Spinal cord (tissue), 10 donors: ENCODE measurements at places on chromosomes 4 and X.

- DNase-seq = no peak
- H3K27me3 ChIP-seq = no peaks in the 10 kb centered on the region
- no peak overlapping the region for H3K4me3 ChIP-seq
- H3K36me3 ChIP-seq = no peaks in the 10 kb centered on the region
- no peaks in the 10 kb centered on the region for H3K4me1 ChIP-seq
- no peak overlapping the region for H3K27ac ChIP-seq
Observed at GRCh38 chr4:61296144-61296543, 96.0 kb downstream of the ADGRL3 start.

DNA sequence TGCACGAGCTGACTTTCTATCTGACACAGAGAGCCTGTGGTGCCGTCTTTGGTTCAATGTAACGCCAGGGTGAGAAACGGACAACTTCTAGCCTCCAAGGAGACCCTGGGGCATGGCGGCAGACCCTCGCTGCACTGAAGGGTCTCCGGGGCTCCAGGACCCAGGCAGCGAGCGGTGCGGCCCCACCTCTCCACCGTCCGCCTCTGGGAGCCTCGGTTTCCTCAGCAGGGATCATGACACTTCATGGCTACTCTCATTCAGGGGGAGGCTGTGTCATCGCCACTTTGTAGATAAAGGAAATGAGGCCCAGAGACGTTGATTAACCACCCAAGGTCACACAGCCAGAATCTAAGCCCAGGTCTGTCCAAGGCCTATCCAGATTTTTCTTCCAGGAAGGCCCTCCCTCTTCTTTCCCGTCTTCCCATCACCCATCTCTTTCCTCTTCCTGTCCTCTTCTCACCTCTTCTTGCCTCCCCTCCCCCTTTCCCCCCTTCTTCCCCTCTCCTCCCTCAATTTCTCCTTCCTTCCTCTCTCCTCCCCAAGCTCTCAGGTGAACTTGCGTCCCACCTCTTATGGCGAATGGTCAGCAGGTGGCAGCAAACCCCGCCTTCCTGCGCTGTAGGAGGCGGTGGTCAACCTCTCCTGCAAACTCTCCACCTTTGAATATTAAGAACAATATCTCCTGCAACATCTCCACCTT is 69.3 kb upstream of the HMX1 start:
- H3K27me3 ChIP-seq = no peaks in the 10 kb centered on the region
- DNase-seq = no peak
- no peak overlapping the region for H3K4me3 ChIP-seq
- H3K36me3 ChIP-seq = no peaks in the 10 kb centered on the region
- no peak overlapping the region for H3K27ac ChIP-seq

GRCh38 chrX:2819345-2820135 is 9.2 kb upstream of the GYG2 start:
- H3K36me3 ChIP-seq = no peaks in the 10 kb centered on the region
- no peak overlapping the region for H3K4me3 ChIP-seq
- DNase-seq = no peak

DNA sequence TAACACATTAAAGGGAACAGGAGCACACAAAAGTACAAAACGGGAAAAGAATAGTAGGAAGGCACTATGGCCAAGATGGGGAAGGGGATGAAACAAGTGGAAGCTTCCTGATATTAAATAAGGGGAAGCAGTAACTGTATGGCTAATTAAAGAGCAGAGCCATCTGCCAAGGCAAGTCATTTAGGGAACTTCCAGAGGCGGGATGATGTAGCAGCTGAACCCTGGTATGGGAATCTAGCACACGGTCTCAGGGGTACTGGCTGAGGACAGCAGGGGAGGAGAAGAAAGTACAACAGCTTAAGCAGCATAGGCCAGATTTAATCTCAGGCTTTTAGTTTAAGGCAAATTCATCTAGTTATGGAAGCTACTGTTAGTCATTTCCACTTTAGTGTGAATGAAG is 59.1 kb downstream of the IGFBP7 start:
- H3K36me3 ChIP-seq = no peaks in the 10 kb centered on the region
- H3K27ac ChIP-seq = no peak overlapping the region
- no peaks in the 10 kb centered on the region for H3K4me1 ChIP-seq
- H3K4me3 ChIP-seq = no peak overlapping the region
- DNase-seq = no peak

DNA sequence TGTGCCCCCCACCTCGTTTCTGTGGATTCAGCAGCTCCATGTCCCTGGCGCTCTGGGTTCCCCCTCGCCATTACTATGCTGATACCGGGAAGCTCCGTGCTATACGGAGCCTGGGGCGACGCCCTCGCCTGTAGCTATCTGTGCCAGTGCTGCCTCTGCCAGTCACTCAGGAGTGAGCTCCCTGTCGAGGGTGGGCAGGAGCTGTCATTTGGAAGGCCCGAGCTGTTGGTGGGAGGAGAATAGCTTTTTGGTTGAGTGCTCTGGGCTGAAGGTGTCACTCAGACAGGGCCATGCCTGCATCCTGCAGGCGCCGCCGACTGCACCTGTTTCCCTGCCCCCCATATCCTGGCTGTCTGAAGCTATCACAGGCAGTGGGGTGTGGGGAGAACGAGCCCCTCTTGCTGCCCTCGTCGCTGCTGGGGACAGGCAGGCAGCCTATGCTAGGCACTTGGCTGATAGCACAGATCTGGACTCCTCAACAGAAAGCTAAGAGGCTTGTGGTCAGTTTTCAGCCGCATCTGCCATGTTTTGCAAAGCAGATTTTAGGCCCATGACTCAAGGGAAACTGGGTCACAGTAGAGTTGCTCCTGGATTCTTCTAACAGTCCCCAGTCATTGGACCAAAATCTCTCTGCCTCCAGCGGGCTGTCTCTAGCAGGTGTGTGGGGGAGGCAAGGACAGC is 31.8 kb downstream of the CPLX1 start:
- H3K36me3 ChIP-seq = peaks cover 19% of the 10 kb centered on the region
- H3K4me1 ChIP-seq = peaks cover 38% of the 10 kb centered on the region
- DNase-seq = no peak
- H3K27ac ChIP-seq = no peak overlapping the region
- H3K4me3 ChIP-seq = no peak overlapping the region
- peaks cover 44% of the 10 kb centered on the region for H3K27me3 ChIP-seq

- H3K27ac ChIP-seq = no peak overlapping the region
- no peaks in the 10 kb centered on the region for H3K27me3 ChIP-seq
- no peaks in the 10 kb centered on the region for H3K36me3 ChIP-seq
- no peak overlapping the region for H3K4me3 ChIP-seq
- H3K4me1 ChIP-seq = no peaks in the 10 kb centered on the region
- DNase-seq = no peak
Observed at GRCh38 chr4:88216395-88216794, 58.0 kb upstream of the ABCG2 start.

GRCh38 chr4:56261027-56261426 is 126.3 kb downstream of the AASDH start:
- no peak overlapping the region for H3K4me3 ChIP-seq
- no peak overlapping the region for H3K27ac ChIP-seq
- H3K27me3 ChIP-seq = no peaks in the 10 kb centered on the region
- H3K36me3 ChIP-seq = no peaks in the 10 kb centered on the region
- DNase-seq = no peak

- H3K4me1 ChIP-seq = no peaks in the 10 kb centered on the region
- H3K4me3 ChIP-seq = no peak overlapping the region
- H3K27me3 ChIP-seq = no peaks in the 10 kb centered on the region
- DNase-seq = no peak
Observed at GRCh38 chr4:111274486-111274885, 651.6 kb upstream of the PITX2 start.

GRCh38 chr4:155392481-155393184 is 15.9 kb upstream of the MAP9 start:
- H3K27me3 ChIP-seq = no peaks in the 10 kb centered on the region
- H3K4me1 ChIP-seq = no peaks in the 10 kb centered on the region
- H3K27ac ChIP-seq = no peak overlapping the region
- DNase-seq = no peak

GRCh38 chrX:119009071-119009470 is 34.7 kb downstream of the LONRF3 start:
- H3K4me1 ChIP-seq = no peaks in the 10 kb centered on the region
- no peak for DNase-seq
- H3K36me3 ChIP-seq = no peaks in the 10 kb centered on the region
- no peaks in the 10 kb centered on the region for H3K27me3 ChIP-seq
- no peak overlapping the region for H3K4me3 ChIP-seq
- H3K27ac ChIP-seq = no peak overlapping the region

DNA sequence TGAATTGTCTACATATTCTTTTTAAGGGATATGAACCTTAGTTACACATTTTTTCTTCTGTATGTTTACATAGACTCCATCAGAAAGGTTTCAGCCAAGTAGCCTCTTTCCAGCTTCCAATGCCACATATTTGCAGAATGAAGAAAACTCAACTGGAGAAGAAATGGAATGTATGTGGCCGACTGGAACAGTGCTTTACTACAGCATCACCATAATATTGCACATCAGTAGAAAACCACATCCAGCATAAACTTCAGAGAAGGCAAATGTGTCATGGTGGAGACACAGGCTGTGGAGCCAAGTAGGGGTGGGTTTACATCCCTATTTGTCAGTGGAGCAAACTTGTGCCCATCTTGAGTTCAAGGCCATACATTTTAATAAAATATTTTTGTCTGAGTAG is 204.8 kb upstream of the LDB2 start:
- H3K27ac ChIP-seq = no peak overlapping the region
- no peaks in the 10 kb centered on the region for H3K4me1 ChIP-seq
- H3K27me3 ChIP-seq = no peaks in the 10 kb centered on the region
- DNase-seq = no peak
- H3K36me3 ChIP-seq = no peaks in the 10 kb centered on the region
- H3K4me3 ChIP-seq = no peak overlapping the region

DNA sequence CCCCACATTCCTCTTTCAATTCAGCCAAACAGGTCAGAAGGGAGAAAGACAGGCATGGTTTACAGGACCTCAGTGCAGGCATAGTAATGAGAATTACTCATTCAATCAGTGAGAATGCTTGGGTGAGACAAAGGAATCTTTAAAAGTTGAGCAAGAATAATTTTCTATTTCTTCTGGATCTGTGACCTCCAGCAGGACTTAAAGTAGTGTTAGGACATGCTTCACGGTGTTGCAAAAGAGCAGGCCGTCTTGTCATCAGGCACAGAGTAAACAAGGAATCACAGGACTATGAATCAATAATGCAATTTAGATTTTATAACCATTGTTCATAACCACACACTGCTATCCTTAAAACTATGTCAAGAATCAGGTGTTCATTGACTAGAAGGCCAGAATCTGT is 130.6 kb upstream of the GLRA2 start:
- H3K36me3 ChIP-seq = no peaks in the 10 kb centered on the region
- no peak overlapping the region for H3K27ac ChIP-seq
- DNase-seq = no peak
- H3K4me3 ChIP-seq = no peak overlapping the region
- H3K4me1 ChIP-seq = no peaks in the 10 kb centered on the region
- H3K27me3 ChIP-seq = no peaks in the 10 kb centered on the region

DNA sequence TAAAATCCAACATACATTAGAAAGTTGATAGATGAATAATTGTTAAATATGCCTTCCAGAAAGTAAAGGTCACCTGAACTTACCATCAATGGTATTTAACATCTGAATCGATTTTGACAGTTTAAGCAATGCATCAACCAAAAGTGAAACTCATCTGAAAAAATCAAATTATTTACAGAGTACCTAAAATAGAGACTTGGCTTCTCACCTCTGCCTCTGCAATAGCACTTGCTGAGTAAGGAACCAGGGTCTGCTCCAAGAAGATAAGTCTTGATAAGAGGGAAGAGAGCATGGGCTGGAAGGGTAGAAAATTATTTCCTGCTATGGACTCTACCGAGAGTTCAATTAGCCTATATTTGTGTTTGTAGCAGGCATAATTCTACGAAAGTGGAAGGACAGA is 868.3 kb downstream of the STIM2 start:
- no peaks in the 10 kb centered on the region for H3K36me3 ChIP-seq
- no peaks in the 10 kb centered on the region for H3K27me3 ChIP-seq
- no peak for DNase-seq

DNA sequence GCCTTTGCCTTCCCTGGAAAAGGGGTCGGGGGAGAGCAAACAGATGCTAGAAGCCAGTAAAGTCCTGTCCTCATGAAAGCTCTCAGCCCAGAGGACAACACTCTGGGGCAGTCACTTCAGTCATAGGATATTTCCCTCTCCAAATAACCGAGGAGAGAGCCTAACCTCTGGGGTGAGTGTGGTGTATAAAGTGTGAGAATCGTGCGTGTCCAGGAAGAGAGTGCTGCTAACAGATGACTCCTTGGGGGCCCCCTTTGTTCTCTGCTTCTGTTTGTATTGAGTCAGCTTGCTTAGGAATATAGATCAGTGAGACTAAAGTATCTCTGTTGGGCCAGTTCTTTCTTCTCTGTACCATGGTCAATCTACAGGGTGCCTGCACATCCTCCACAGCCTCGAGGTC is 247.2 kb downstream of the PALLD start:
- H3K36me3 ChIP-seq = no peaks in the 10 kb centered on the region
- no peak for DNase-seq
- no peaks in the 10 kb centered on the region for H3K27me3 ChIP-seq
- H3K4me3 ChIP-seq = no peak overlapping the region
- peak overlapping the region; percentile 55 for H3K27ac ChIP-seq
- no peaks in the 10 kb centered on the region for H3K4me1 ChIP-seq

DNA sequence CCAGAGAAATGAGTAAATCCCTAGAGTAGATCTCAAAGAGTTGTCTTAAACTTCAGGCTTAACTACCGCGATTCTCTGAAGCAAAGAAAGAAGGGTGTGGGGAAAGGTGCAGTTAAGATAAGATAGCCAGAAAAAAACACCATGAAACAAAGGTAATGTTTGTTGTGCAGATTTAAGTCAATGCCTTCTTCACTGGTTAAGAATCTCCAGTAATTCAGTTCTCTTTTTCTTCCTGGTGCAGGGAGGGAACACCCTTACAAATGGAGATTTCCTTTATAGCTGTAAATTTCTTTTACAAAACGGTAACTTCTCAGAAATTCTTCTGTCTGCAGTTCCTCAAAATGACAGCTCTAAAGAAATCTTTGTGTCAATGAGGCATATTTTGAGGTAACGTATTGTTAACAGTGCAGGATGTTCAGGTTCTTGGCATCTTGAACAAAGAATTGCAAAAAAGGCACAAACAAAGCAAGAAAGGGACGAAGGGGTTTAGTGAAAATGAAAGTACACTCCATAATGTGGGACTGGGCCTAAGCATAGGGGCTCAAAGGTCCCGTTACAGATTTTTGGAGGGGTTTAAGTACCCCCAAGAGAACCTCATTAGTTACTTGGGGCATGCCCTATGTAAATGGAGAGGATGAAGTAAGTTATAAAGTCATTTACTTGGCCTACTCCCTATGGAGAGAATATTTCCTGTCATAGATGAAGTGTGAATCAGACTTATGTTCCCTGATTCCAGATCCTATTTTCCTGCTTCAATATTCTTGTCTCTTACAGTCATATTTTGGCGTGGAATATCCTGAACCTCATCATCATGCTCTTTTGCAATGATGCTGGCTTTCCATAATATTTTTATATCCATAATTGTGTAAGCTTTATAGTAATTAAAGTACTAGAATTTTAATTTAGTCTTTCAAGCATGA is 492.0 kb downstream of the PCDH11X start:
- H3K4me3 ChIP-seq = no peak overlapping the region
- no peak overlapping the region for H3K27ac ChIP-seq
- peaks cover 7% of the 10 kb centered on the region for H3K27me3 ChIP-seq
